ENCODE measurements at places on chromosomes 3 and 15.

DNA sequence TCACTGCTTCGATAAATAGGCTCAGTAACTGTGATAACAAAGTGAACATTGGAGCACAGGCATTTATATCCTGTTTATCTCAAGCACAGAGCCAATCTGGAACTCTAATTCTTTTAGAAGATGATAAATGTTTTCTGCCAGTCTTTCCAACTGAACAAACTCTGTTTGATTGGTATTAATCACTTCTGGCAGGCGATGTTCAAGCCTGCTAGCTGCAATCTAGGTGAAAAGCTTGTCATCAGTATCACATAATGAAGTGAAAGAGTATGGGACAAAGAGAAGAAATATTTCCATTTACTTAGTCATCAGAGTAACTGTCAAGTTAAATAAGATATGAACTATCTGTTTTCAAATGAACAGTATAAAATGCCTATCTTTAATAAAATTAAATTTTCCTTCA, 577.3 kb downstream of the VGLL3 start:
- no peak for DNase-seq

GRCh38 chr3:114879059-114880031, 267.7 kb downstream of the ZBTB20 start:
- no peak for DNase-seq

- no peak for DNase-seq
These were observed 233.6 kb downstream of the CHL1 start for GRCh38 chr3:430186-430585.

DNA sequence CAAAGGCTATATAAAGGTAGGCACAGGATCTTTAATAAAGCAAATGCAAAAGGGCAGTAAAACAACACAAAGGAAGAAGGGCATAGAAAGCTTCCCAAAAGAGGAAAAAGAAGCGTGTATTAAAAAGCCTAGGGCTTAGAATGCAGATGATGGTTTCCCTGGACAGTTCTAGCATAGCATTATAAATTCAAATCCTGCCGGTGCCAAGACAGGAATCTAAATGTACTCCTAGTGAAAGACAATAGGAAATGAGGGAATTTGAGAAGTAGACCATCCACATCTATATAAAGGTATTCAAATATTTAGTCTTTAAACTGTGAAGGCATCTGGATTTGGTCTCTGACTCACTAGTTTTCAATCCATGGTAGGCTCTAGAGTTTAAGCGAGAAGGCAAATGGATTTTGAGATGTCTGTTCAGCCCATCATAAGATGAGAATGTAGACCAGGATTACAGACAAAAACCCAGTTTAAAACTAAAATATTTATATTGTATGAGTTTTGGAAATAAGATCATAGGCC, 431.8 kb downstream of the TBL1XR1 start:
- no peak for DNase-seq

DNA sequence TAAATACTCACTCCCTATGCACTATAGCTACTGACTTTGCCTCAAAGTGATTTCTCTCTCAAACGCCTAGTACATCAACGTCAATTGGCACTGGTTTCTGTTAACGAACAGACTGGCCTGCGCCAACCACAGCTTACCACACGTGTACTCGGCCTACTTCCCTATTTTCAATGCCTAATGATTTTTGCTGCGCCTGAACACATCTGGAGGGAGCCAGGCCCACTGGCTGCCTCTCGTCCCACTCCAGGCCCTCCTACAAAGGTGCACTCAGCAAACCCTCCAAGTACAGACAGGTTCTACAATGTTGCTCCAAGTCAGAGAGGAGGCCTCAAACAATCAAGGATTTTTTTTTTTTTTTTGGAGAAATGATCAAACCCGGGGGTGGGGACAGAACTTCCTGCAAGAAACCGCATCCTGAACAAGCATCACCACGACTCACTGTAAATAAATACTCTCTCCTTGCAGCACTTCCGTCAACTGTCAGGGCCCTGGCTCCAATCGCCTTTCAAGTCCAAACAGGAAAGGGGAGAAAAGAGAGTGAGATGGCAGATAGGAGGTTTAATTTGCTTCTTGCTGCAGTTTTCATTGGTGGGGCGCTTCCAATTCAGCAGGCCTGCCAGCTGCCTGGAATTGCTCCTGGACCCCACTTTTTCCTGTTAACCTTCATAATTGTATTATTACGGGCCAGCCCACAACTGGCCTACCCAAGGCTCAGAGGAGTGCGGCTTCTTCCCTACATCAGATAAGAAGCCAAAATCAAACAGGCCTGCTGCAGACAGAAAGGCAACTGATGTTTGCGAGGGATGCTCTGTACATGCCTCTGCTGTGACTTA, 139.3 kb downstream of the FOXP1 start:
- no peak for DNase-seq

GRCh38 chr3:167776066-167776685, 40.7 kb downstream of the SERPINI1 start:
- no peak for DNase-seq

GRCh38 chr3:172221547-172221946, 182.2 kb downstream of the FNDC3B start:
- DNase-seq = no peak

DNA sequence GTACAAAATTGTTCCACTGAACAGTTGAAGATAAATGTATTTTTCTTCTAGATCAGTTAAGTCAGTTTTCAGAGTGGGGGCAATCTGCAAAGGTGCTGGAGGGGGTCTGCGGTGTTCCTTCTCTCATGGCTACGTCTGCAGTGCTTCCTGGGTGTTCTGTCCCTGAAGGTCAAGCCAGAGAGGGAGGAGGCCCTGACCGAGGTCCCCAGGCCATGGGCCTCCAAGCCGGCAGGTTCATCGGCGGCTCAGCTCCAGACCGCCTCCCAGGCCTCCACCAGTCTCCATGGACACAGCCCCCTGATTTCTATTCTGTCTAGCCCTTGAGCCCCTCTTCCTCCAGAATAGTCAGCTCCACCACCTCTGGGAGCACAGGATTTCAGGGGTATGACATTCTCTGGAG, 28.5 kb upstream of the TSEN2 start:
- DNase-seq = no peak
